ENCODE measurements at places on chromosomes 3 and 15. TPM values are rescaled to one million over a fixed set of nuclear protein-coding genes. Genes with fewer than 3 reads are reported as not detected.

DNA sequence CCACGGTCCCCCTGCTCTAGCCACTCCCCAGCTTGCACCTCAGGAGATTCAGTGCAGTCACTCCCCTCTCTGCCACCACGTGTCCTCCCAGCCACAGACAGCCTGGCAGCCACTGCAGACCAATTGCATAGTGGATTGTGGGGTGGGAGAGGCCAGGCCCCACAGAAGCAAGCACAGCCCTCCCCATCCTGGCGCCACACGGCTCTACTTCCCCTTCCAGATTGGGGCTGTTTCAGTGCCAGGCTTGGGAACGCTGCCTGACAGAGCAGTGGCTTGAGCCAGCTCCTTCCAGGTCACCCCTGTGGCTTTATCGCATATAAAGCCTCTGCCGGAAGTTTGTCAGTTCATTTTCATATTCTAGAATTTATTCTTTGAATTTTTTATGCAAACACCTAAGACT, 90.7 kb downstream of the TMEM266 start:
- H3K27me3 ChIP-seq = peaks cover 41% of the 10 kb centered on the region
- H3K36me3 ChIP-seq = no peaks in the 10 kb centered on the region
- H3K27ac ChIP-seq = no peak overlapping the region
- no peak overlapping the region for H3K4me3 ChIP-seq
- peaks cover 3% of the 10 kb centered on the region for H3K4me1 ChIP-seq
- no peak for DNase-seq

VEPH1 gene
- total RNA-seq = 8.8 TPM

PTH1R gene
- total RNA-seq = 0.34 TPM

TMEM158 gene
- 10.6 TPM for total RNA-seq

SNTN gene
- not detected for total RNA-seq

All from neural crest cell (in vitro differentiated cells).